Stimulated activated CD8-positive, alpha-beta memory T cell treated with anti-CD3 and anti-CD28 coated beads, Interleukin-4, amount 100 ng/mL, for 4 hours (primary cell): ENCODE measurements at places on chromosomes 3 and 15.

DNA sequence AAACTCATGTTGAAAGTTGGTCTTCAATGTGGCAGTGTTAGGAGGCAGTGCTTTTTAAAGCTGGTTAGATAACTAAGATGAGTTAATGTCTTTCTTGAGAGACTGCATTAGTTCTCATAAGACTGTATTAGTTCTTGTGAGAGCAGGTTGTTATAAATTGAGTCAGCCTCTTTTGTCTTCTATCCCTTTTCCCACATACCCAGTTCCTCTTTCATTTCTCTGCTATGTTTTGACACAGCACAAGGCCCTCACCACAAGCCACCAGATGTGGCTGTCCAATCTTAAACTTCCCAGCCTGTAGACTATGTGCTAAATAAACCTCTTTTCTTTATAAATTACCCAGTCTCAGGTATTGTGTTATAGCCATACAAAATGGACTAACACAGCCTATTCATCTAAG lies 94.6 kb upstream of the SNTN start:
- no peak for DNase-seq

- no peak for DNase-seq
Measured at GRCh38 chr3:171320750-171321558, 139.3 kb downstream of the TNIK start.

DNA sequence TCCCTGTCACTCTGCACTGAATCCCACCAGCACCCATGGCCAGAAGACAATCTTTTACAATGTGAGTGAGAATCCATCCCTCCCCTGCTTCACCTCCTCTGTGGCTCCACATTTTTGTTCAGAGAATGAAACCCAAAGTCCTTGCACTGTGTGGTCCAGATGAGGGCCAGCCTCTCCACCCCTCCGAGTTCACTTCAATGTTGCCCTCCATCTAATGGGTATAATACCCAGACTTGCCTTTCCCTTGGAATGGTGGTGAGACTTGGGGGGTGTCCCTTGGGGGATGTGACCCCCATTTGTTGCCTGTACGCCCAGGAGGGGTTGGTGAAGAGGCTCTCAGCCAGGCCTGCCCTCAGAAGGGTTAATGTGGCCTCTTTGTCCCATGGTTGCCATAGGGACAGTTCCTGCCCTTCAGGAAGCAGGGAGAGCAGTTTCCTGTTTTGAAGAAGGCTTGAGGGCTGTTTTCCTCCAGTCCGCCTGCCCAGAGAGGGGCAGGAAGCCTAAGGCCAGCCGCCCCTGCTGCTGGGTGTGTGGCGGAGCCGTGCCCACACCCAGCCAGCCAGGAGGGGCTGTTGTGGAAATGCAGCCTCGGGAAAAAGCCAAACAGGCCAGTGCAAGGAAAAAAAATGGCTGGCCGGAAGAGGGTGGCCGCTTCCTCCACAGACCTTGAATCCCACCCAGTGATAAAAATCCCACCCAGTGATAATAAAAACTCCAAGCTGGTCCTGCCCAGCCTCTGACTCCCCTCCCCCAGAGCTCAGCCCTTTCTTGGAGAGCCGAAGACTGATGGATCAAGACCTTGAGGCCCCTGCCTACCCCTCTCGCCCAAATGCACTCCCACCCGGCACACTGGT lies 14.6 kb upstream of the FGD5 start:
- DNase-seq, result no peak

- DNase-seq, result no peak
Measured at GRCh38 chr3:134360046-134360445, 14.2 kb downstream of the AMOTL2 start.

DNA sequence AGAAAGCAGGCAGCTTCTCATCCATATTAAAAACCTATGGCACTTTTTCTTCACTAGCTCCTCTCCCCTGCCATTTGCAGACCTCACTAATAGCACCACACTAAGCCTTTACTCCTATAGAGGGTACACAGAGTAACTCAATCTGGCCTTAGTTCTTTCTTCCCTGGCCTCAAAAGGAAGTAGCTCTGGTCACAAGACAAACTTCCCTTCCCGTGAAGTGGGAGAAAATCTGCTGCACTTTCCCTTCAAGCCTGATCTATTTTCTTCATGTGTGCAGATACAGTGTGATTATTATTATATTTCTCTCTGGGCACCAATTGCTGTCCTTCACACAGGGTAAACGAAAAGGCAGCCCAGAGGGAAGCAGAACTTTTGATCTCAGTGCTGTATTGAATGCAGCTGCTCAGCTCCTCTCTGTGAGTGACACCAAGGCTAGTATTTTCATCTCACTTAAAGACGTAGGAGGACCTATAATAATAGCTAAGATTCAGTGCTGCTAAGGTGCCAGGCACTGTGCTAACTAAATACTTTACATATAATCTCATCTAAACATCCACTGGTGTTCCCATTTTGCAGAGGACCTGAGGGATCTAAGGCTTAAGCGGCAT lies 61.9 kb upstream of the RASGRP1 start:
- no peak for DNase-seq

GRCh38 chr15:60795471-60795870 lies 316.5 kb upstream of the ICE2 start:
- DNase-seq, result no peak

GRCh38 chr3:143484846-143485512 lies 363.3 kb downstream of the SLC9A9 start:
- no peak for DNase-seq

GRCh38 chr15:68027388-68027787 lies 26.7 kb upstream of the PIAS1 start:
- DNase-seq, result no peak

- no peak for DNase-seq
Measured at GRCh38 chr3:11523572-11524101, 120.1 kb downstream of the VGLL4 start.

DNA sequence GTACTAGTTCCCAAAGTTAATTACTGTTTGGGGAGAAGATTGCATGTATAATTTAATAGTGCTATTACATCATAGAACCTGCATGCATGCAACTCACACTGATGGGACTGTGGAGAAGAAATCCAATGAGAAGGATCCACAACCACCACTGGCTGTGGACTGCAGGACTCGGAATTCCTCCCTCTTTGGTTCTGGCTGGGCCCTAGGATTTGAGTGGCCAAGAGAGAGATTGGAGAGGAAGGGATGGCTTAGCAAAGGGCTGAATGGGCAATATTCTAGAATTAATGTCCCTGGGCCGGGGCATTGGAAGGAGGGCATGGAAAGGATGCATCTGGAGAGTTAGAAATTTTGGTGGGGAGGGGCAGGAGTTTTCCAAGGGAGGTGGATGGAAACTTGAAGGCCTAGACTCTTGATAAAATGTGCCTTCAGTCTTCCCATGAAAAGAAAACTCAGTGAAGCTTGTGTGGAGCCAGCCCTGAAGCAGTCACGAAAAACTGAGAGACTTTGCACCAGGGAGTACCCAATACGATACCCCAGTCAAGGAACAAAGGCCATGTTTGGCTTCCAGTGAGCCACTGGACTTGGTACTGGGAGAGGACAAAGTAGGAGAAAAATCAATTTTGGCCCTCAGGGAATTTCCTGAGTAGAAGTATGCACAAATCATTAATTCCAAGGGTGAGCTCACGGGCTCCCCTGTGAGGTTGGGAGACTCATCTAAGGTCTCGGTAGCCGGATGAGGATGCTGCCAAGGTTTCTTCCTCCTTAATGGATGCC lies 31.4 kb upstream of the TPM1 start:
- DNase-seq, result no peak

- no peak for DNase-seq
Measured at GRCh38 chr3:40268802-40269524, 40.5 kb upstream of the EIF1B start.

GRCh38 chr15:89104172-89104564 lies 15.9 kb downstream of the ABHD2 start:
- DNase-seq, result no peak

DNA sequence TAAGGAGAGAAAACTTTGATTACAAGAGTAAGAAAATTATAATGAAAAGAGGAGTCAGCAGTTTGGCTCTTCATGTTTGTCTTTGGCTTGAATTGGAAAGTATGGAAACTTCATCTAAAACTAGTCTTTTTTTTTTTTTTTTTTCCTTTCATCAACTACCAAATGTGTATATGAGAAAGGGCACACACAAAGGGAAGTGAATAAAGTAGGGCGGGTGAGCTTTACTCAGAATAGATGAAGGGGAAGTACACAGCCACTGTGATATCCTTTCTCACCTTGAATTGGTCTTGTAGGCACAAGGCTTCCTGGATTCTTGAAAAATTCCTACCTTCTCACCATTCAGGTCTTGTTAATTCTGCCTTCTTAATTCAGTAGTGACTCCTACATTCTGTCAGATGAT lies 652.3 kb upstream of the KCNMB2 start:
- DNase-seq, result no peak

DNA sequence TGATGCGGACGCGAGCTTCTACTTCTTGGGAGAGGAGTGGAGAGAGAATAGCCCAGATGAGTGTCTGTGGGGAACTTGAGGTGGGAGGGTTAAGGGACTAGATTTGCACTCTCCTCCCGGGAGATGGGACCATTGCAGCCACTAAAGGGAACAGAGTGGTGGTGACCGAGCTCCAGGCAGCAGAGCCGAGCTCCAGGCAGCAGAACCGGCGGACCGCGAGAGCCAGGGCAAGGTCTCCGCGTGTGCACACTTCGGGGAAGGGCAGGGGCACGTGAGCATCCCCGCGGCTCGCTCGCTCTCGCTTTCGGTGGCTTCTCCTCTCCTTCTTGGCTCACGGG lies 1.1 kb downstream of the IGDCC3 start:
- DNase-seq, result no peak

DNA sequence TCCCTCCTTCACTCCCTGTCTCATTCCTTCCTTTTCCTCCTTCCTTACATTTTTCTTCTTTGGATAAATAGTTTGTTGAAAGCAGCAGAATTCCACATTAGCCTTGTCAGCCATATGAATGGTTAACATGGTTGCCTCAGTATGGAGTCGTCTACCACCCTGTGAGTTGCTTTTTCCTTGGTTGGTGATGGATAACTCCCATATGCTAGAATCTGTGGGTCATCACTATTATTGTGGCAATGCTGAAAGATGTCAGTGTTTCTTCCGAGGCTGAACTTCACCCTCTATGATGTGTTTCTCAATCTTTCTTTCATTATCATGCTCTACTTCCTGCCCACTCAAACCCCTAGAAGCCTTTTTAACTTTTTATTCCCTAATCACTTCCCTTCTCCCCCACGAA lies 481.8 kb upstream of the KCNMB2 start:
- no peak for DNase-seq

DNA sequence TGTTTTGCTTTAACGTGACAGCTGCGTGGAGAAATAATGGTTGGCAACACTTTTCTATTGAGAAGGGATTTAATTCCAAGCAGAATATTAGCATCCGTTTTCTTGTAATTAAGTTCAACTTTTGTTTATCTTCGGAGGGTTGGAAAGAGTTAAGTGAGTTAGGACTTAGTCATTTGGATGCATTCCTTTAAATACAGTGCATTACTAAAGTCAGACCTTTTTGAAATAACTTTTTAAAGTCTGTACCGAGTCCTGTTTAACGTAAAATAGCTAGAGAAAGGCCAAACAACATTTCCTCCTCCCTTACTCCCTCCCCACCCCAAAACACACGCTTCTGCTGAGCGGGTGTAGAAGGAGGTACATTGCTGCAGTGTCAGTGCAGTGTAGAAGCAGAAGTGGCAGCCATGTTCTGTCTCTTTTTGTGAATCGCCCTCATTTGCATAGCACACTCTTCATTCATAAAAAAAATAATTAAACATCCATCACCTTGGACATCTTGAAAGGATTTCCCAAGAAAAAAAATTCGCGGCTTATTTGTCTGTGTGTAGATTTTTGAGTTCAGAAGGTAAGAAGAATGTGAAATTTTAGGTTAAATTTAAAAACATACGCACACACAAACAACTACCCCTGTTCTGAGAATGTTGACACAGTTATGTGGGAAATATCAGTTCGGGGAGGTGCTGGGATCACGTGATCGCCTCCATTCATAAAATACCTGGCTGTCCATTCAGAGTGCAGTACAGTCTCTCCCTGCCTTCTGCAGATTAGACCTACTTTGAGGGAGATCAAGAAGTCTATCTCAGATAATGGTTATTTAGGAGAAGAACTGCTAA lies 1.6 kb downstream of the SPRED1 start:
- no peak for DNase-seq

GRCh38 chr3:4601892-4602291 lies 108.7 kb downstream of the ITPR1 start:
- no peak for DNase-seq

GRCh38 chr15:37131621-37132020 lies 31.3 kb upstream of the MEIS2 start:
- no peak for DNase-seq

GRCh38 chr3:56826831-56827722 lies 25.3 kb upstream of the ARHGEF3 start:
- no peak for DNase-seq

DNA sequence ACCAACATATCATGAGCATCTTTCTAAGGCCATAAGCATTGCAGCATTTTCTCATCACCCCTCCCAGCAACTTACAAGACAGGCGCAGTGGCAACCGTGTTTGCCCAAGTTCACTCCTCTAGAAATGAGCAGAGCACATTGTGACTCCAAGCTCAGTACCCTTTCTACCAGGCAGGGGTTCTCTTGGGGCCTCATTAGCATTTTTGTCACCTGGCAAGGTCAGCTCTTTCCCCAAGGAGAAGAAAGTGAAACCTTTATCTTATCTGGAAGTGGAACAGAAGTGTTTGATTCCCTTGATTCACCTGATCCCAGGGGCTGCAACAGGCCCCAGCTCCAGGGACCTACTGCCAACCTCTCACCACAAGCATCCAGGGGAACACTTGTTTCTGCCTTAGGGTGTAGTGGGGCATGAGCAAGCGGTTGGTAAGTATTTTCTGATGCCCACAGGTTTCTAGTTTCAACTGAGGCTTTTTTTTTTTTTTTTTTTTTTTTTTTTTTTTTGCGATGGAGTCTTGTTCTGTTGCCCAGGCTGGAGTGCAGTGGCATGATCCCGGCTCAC lies 44.0 kb upstream of the HERC1 start:
- DNase-seq, result no peak

GRCh38 chr15:52717924-52718323 lies 38.7 kb upstream of the ATOSA start:
- DNase-seq, result no peak

DNA sequence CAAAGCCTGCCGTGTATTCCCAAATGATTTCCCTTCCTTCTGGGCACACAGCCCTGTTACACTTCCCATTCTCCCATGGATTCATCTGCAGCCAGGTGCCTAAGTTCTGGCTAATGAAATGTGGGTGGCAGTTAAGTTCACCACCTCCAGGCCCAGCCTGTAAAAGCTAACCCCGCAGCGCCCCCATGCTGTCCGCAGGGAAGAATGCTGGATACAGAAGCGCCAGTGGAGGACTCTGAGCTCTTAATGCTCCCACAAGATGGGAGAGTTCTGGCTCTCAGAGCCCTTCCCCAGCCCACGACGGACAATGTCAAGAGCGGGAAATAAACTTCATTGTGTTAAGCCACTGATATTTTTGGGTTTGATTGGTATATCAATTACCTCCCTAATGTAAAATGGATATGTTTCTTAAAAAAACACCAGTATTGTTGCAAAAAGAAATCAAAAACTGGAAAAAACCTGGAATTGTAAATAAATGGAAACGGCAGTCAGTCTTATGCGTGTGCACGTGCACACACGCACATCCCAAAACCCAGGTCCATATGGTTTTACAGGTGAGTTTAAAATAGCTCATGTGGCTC lies 37.7 kb upstream of the FGD5 start:
- DNase-seq, result no peak

- DNase-seq, result no peak
Measured at GRCh38 chr15:68606375-68606774, 27.6 kb downstream of the CORO2B start.

- no peak for DNase-seq
Measured at GRCh38 chr15:78599189-78599588, 21.6 kb downstream of the CHRNA3 start.
